ENCODE measurements at places on chromosomes 7 and 10.

GRCh38 chr7:155453296-155454182, 4.4 kb upstream of the EN2 start:
- no peak for DNase-seq

DNA sequence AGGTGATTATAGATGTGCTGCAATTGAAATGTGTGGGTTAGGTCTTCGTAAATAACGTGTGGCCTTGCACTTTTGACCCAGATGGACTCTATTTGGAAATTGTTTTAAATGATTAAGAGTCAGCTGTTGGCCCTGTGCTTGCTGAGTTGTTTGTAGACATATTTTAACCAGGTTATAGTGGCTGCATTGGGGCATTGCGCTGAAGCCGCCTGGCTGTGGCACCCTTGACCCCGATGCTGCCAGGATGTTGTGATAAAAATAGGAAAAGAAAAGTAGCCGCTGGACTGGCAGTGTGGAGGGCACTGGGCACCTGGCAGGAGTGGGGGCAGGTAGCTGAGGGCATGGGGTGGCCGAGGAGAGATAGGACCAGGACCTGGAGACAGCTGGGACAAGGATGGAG, 13.4 kb downstream of the LRRC27 start:
- no peak for DNase-seq

- no peak for DNase-seq
These were observed 222.2 kb downstream of the C7orf25 start for GRCh38 chr7:42689626-42690025.

DNA sequence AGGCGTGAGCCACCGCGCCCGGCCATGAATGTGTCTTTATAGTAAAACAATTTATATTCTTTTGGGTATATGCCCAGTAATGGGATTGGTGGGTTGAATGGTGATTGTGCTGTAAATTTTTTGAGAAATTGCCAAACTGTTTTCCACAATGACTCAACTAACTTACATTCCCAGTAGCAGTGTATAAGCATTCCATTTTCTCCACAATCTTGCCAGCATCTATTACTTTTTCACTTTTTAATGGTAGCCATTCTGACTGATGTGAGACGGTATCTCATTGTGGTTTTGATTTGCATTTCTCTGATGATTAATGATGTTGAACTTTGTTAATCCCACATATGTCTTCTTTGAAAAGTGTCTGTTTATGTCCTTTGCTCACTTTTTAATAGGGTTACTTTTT, 1187.9 kb downstream of the XPNPEP1 start:
- DNase-seq: no peak

GRCh38 chr7:27152816-27153442, 546 bp upstream of the HOXA3 start:
- no peak for DNase-seq

DNA sequence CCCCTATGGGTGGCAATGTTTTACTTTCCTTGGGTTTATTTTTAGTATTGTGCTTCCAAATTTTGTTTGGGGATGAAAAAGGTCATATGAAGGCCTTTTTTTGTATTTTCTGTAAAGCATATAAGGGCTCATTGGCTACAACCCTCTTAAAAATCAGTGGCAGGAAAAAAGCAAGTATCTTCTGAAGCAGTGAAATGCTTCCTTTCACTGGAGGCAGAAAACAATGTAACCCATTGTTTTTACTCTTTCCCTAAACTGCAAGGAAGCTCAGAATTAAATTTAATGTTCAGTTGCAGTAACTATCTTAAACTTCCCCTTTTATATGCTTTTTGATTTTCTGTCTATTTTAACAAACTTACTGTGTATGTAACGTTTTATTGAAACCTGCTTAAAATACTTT, 148.7 kb upstream of the LYZL1 start:
- no peak for DNase-seq

GRCh38 chr7:127532151-127532550, 53.2 kb downstream of the GCC1 start:
- DNase-seq: no peak

DNA sequence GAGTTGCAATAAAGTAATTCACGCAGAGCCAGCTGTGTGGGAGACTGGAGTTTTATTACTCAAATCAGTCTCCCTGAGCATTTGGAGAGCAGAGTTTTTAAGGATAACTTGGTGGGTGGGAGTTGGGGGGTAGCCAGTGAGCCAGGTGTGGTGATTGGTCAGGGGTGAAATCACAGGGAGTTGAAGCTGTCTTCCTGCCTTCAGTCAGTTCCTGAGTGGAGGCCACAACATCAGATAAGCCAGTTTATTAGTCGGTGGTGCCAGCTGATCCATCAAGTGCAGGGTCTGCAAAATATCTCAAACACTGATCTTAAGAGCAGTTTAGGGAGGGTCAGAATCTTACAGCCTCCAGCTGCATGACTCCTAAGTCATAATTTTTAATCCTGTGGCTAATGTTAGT, 3.3 kb upstream of the CYP51A1 start:
- DNase-seq: no peak

- no peak for DNase-seq
These were observed 7.6 kb upstream of the SLC18A3 start for GRCh38 chr10:49602380-49603023.

DNA sequence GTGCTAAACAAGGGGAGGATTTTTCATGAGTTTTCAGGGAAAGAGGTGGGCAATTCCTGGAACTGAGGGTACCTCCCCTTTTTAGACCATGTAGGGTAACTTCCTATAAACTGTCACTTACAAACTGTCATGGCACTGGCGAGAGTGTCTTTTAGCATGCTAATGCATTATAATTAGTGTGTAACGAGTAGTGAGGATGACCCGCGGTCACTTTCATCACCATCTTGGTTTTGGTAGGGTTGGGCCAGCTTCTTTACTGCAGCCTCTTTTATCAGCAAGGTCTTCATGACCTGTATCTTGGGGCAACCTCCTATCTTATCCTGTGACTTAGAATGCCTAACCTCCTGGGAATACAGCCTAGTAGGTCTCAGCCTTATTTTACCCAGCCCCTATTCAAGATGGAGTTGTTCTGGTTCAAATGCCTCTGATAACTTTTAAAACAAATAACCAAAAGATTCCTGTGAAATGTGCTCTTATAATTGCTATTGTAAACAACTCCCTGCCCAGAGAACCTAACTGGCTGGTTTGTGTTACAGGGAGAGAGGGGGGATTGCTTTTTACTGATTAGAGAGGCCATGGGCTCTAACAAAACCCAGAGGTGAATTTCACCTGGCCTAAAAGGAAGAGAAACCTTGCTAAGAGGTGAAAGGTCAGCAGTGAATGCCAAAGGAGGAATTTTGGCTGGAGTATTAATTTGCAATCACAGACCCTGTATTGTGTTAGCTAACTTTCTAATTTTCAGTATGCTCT, 64.3 kb downstream of the EEPD1 start:
- DNase-seq: no peak

DNA sequence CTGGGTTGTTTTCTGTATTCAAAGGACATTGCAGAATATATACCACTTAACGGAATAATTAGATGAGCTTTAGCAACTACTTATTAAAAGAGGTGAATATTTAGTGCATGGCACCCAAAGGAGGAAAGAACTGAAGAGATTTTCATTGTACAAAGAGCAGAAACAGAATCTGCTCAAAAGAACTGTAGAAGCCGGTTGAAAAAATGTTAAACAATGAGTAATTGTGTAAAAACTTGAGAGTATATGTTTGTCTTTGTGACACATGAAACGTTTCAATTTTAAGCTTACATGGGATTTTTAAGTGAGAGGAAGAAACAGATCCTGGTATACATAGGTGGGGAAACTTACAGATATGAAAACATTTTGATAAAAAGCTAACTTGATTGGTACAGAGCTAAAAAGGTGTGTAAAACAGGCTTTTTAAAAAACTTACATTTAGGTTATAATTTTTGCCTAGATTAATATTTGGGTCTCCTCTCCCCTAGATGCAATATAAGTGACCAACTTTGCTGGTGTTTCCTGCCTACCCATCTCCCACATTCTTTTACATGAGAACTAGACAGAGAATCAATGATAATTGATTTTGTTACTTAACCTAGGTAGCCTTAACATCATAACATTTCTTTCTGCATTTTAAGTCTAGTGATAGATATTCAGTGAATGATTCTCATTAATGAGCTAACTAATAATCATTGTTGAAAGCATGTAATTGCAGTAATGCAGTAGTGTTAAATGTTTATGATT, 6.8 kb downstream of the ARL5B start:
- no peak for DNase-seq

GRCh38 chr10:91635401-91636400, 2.8 kb upstream of the PPP1R3C start:
- no peak for DNase-seq

GRCh38 chr10:124992462-124993344, 50.8 kb downstream of the ZRANB1 start:
- no peak for DNase-seq

DNA sequence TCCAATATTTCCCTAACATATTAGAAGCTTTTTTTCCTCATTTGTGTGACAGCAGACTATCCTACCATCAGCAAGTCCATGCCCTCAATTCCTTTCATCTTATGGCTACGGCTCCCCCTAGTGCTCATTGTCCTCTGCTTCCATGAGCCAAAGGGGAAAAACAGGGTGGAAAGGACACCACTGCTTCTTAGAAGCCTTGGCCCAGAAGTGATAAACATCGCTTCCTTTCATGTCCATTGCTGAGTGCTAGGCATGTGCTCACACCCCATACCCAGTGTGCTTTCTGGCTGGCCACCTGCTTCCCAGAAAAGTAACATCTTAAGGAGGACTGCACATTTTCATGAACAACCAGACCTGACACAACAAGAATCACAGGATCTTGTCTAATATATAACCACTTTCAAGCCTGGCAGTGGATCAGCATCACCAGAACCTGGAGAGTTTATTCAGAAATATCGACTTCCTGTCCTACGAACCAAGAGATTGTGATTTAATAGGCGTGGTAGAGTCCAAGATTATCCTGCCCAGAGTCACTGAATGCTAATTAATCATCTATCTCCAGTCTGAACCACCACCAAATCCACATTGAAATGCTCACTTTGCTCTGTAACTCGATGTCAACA, 650.5 kb upstream of the SORCS1 start:
- no peak for DNase-seq

DNA sequence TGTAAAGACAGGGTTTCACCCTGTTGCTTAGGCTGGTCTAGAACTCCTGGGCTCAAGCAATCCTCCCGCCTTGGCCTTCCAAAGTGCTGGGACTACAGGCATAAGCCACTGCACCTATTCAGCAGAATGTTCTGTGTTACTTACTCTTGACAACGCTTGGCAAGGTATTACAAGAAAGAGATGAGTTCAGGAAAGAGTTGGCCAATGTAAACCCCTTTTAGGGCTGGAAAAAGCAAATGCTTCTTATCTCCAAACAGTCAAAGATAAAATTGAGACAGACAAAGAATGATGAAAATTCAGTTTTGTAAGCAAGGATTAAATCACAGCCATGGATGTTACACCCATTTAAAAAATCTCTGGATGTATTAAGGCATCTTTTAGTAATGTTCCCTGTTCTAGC, 114.0 kb upstream of the PODXL start:
- no peak for DNase-seq

- DNase-seq: no peak
These were observed 104.7 kb upstream of the PCDH15 start for GRCh38 chr10:54905578-54906192.

DNA sequence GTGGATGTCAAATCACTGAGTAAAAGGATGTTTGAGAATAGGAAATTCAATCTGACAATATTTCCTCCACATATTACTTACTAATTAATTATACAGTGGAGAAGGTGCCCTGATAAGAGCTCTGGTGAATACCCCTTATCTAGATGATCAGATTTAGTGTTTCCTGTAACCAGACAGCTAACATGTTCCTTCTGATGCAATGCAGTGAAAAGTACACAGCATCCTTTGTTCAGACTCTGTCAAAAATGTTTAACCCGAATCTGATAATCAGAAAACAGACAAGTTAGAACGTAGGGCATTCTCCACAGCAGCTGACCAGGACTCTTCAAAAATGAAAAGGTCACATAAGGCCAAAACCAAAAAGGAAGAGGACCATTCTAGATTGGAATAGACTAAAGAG, 46.2 kb downstream of the WDR11 start:
- no peak for DNase-seq

DNA sequence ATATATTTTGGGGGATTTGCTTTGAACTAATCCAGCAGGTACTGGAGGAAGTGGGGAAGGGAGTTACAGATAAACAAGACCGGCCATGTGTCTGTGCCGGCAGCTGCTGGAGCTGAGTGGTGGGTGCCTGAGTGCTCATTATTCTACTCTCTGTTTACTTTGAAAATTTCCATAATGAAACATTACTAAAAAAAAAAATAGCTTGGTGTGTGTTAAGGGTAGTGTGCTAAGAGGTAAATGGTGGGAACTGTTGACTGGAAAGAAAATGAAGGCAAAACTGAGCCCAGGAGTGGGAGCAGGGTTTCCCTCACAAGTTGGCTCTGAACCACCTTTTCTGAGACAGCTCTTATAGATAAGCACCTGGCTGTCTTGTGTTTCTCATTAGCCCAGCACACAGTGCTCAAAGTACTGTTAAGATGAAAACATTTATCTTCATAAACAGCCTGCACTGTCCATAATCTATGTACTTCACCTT, 50.6 kb downstream of the PARD3 start:
- no peak for DNase-seq

DNA sequence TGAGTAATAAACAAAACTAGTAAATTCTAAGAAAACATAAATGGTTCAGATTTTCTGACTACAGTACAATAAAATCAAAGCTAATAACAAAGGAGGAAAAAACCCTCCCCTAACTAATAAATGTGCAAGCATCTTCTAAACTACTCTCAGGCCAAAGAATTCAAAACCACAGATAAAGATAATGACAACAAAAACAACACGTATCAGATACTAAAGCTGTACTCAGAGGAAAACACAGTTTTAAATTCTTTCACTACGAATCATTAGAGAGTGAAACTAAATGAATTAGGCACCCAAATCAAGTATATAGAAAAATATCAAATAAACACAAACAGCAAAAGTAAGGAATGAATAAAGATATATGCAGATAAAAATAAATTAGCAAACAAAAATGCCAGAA, 200.9 kb downstream of the TEX36 start:
- no peak for DNase-seq

DNA sequence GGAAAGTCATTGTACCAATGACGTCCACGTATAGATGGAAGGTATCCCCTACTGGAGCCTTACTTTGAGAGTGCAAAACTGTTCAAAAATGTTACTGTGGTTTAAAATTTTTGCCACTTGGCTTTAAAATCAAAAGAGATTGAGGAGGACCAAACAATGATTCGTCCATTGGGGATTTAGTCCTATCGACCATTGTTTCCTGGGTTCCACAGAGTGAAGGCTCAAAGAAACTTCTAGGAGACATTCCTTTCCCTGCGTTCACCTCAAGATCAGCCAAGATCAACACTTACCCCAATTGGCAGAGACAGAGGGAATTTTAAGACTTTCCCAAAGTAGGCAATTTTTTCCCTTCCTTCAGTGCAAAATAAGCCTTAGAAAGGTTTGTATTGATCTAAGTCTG, 152.3 kb downstream of the NEBL start:
- DNase-seq: no peak

GRCh38 chr10:11003679-11004078, 14.0 kb upstream of the CELF2 start:
- no peak for DNase-seq
